Globus pallidus (tissue), 1 donor: ENCODE measurements at places on chromosomes 11 and 22.

DNA sequence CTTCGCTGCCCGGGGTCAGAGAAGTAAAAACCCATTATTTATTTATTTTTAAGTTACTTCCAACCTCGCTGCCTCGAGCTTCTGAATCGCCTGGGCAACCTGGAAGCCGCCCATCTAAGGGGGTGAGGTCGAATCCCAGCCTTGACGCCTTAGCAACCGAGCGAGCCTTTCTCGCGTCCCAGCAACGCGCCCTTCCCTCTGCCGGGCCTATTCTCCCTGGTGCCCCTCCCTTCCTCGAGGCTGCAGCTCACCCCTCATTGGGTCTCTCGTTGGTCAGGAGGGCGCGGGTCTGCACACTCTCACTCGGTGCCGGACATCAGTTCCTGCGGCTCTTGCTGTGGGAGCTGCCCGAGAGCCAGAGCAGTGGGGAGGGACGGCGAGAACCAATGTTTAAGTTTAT is at the start of gene CCDC81:
Gene CCDC81 (plus strand): TSS at position 302 of the 400 bp plus-strand sequence. CDS start 277 bp downstream, outside the sequence.
- DNase-seq: no peak

DNA sequence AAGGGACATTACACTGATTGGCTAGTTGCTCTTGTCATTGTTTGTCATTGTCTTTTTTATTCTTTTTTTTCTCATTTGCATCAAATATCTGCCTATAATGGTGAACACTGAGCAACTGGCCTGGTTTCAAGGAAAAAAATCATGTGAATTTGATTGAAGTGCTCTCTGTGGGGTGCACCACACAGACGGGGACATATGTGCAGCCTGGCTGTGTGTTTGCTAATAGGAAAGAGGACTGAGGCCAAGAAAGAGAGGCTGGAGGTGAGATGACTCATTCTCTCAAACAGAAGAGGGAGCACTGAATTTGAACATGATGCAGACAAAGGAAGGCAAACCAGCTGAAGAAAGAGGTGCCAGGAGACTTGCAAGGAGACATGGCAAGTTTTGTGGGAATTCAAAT is 684.9 kb upstream of the CCDC90B start:
- peak; percentile 66 for DNase-seq

GRCh38 chr11:117782101-117782500 is 14.9 kb downstream of the DSCAML1 start:
- DNase-seq: no peak

DNA sequence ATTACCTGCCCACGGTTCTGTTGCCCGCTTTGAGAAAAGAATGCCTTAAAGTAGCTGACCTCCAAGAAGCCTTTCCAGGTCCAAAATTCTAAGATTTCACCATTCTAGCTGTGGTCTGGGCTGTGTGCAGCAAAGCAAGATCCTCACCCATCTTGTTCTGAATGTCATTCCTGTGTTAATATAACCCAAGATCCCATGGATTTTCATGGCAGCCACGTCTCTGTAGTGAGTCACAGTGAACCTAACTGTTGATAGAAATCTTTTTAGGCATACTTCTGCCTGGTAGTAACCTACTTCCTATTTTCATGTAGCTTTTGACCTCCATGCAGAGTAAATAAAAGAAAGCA is 210.0 kb downstream of the NAV2 start:
- no peak for DNase-seq

DNA sequence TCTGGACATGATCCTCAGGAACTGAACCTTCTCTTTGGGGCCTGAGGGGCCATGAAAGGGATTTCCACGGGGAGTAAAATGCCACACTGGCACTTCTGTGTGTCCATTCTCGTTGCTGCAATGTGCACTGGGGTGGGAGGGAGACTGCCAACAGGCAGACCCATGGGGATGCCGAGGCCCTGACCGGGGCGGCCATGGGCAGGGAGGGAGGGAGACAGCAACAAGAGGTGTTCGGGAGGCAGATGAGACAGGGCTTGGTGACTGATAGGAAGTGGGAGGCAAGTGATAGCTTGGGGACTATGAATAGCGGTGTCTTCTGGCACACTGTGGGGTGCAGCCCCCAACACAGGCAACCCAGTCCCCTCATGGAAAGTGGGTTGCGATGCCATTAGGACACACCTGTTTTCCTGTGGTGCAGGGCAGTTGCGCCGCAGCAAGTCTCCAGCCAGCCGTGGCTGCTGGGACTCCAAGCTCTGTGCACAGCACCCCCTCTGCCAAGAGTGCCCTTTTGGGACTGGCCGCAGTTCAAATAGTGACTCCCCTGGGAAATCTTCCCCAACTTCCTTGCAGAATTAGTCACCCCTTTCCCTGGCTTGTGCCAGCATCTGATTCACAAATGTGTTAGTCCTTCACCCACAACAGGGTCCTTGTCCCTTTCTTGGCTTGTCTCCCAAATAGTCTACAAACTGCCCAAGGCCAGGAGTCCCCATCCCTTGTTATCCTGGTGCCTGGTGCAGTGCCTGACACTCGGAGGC is 88.8 kb downstream of the CHST1 start:
- no peak for DNase-seq

DNA sequence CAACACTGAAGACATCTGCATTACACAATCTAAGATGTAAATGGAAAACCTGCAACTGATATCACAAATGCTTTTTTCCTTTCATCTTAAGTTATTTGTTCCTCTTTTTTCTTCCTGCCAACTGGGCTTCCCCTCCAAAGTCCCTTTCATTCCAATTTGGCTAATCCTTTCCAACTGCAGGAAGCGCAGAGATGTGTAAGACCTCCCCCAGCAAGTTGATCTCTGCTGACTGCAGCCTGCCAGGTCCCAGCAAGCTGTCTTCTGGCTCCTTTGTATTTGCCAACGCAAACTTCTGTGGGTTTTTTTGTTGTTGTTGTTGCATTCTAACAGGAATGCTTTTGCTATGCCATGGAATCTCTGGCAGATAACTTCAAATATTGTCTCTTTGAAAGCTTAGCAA is 38.5 kb upstream of the LRRC4C start:
- DNase-seq: no peak
